Thoracic aorta endothelial cell (primary cell): ENCODE measurements at places on chromosomes 4 and X. TPM values are rescaled to one million over a fixed set of nuclear protein-coding genes. Genes with fewer than 3 reads are reported as not detected.

The TECRL gene
- not detected in 2 replicates for total RNA-seq

The FABP2 gene
- total RNA-seq: not detected in 2 replicates

The KIAA1210 gene
- not detected in 2 replicates for total RNA-seq

The SPANXD gene
- not detected in 2 replicates for total RNA-seq

The PPARGC1A gene
- not detected in 2 replicates for total RNA-seq

The HSFX2 gene
- total RNA-seq: 0.13 TPM in 1 of 2 replicates, not detected in the other

The HS6ST2 gene
- 0.43 TPM in 1 of 2 replicates, not detected in the other for total RNA-seq

The MAGEA10 gene
- total RNA-seq: not detected in 2 replicates

The STPG2 gene
- 0.13 TPM in 1 of 2 replicates, not detected in the other for total RNA-seq

The APOO gene
- 12.2 and 16.7 TPM in 2 replicates for total RNA-seq

The FAAH2 gene
- total RNA-seq: 0.07 and 0.66 TPM in 2 replicates

The CYBB gene
- not detected in 2 replicates for total RNA-seq

The FHL1 gene
- 43.4 and 79.4 TPM in 2 replicates for total RNA-seq

The USP51 gene
- total RNA-seq: 1.1 and 1.5 TPM in 2 replicates

The FAM184B gene
- under 0.01 TPM in 1 of 2 replicates, not detected in the other for total RNA-seq

The ARX gene
- not detected in 2 replicates for total RNA-seq

The SOWAHD gene
- total RNA-seq: not detected in 2 replicates

The IGFBP7 gene
- total RNA-seq: 163 and 201 TPM in 2 replicates

The CENPVL2 gene
- not detected in 2 replicates for total RNA-seq

The ENAM gene
- under 0.01 and 0.13 TPM in 2 replicates for total RNA-seq

The TMEM31 gene
- not detected in 2 replicates for total RNA-seq

The GNPDA2 gene
- 29.7 and 32.6 TPM in 2 replicates for total RNA-seq

The EGF gene
- total RNA-seq: not detected in 2 replicates

The SGMS2 gene
- 91.4 and 98.2 TPM in 2 replicates for total RNA-seq

The ODAPH gene
- total RNA-seq: not detected in 2 replicates

The TEX11 gene
- total RNA-seq: not detected in 2 replicates

The FAM50A gene
- 30.4 and 43.2 TPM in 2 replicates for total RNA-seq

The HSD17B13 gene
- 0.07 and 0.13 TPM in 2 replicates for total RNA-seq

The NDUFC1 gene
- 55.9 and 56.6 TPM in 2 replicates for total RNA-seq

The ANOS1 gene
- total RNA-seq: 1.7 and 2.3 TPM in 2 replicates
